ENCODE measurements at places on chromosomes 5 and 9.

GRCh38 chr9:17116400-17116837, 18.4 kb upstream of the CNTLN start:
- no peak for DNase-seq

DNA sequence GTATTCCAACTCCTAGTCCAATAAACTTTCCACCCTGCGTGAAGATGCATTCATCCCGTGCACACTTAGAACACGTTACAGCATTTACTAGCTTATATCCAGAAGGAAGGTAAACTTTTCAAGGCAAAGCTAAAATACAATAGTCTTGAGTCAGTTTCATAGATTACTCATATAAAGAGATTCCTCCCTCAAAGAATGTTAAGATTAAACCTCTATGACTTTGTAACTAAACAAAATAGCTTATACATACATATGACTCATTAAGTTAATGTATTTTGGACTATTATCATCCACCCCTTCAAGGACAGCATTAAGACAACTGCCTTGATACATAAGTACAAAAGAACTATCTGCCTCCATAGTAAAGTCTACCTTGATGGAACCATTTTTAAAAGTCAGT, 36.1 kb downstream of the TLE1 start:
- no peak for DNase-seq

- no peak for DNase-seq
These were observed 1121.6 kb downstream of the MAT2B start for GRCh38 chr5:164627021-164627420.

- DNase-seq: no peak
These were observed 340.7 kb downstream of the TLE4 start for GRCh38 chr9:79912318-79913070.

- DNase-seq: no peak
These were observed 8.8 kb downstream of the TENT4A start for GRCh38 chr5:6722015-6722414.

DNA sequence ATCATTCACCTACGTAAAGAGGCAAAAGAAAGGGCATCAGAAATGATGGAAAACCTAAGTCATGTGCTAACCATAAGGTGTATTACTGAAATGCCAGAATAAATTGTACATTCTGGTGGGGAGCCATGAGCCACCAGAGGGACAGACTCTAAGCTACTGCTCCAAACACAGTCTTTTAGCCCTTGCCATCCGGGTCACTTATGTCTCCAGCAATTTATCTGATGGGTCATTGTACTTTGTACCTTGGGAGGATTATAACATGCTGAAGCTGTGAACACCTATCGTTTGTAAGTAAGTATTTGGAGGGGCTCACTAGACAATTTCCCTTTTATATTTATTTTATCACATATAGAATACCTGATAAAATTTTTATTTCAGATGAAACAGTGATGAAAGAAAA, 495.1 kb downstream of the KIF4B start:
- no peak for DNase-seq

DNA sequence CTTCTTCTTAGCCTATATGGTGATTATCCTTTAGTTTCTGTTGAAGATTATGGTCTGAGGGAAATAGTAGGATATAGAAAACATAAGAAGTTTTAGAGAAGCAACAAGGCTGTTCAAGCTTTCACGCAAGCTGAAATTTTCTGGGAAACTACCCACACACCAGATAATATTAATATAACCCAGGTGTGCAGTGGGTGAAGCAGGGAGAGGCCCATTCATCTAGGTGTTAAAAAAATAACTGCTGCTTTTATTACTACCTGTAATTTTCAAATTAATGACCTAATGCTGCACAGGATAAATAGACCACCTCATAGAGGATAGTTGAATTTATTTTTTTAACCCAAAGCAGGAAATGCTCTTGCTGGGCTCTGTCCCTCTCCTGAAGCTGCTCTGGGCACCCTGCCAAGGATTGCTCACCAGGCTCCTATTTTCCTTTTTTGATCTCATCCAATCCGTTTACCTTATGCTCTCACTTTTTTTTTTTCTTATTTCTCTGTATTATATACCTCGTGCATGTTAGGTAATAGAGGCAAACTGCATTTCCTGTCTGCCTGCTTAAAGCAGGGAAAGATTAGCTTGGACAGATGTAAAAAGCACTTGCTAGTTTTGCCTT, 124.3 kb upstream of the SLC12A2 start:
- no peak for DNase-seq

DNA sequence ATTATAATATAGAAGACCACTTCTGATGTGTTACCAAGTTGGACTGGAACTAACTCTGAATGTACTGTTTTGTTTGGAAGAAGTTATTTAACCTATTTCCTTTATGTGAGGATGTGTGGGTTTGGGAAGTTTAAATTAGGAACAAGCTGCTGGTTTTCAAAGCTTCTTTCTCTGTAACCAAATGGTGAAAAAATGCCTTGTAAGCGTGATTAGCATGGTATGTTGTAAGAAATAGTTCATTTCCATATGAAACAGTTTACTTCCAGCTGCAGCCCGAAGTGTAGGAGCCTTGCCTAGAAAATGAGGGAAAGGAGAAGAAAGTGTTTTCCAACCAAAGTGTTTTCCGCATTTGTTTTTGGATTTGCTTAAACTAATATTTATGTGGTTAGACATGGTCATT, 36.0 kb downstream of the TTC1 start:
- DNase-seq: no peak

DNA sequence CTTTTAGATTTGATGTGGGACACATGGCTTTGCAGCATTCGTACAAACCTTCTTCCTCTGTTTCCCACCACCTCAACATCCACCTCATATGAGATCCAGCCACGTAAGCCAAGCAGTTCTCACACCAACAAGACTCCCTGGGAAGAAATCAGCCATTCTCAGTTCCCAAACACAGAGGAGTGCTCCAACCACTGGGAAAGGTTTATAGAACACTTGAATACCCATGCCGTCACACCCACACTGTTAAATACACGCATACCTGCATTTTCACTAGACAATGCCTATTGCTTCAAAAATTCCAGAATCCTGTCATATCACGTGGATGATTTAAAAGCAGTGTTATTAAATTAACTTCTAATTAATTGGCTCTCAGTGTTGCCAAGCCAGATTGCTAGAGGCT, 347.3 kb downstream of the ENC1 start:
- DNase-seq: no peak

DNA sequence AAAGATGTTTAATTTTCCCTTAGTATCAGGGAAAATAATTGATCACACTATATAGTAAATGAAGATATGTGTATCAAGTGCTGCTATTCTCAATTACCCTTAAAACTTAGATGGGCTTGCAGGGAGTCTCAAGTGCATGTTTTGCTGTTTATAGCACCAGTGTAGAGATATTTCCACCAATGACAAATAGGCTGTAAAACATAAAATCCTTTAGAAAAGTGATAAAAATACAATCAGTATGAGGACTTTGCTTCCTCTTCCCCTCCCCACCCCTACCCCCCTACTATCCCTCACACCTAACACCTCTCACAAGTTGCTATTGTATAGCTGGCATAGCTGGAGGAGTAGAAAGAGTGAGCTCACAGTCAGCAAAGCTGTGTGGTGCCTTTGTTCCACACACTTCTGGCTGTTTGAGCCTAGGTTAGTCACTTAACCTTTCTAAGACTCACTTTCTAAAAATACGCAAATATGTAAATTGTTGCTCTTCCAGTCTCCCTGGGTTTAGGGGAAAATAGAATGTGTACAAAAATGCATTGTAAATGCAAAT, 93.1 kb downstream of the PDE4D start:
- no peak for DNase-seq

GRCh38 chr5:76074487-76075065, 8.6 kb upstream of the SV2C start:
- DNase-seq: no peak

- DNase-seq: no peak
These were observed 758.5 kb upstream of the CTNND2 start for GRCh38 chr5:12662545-12663314.

DNA sequence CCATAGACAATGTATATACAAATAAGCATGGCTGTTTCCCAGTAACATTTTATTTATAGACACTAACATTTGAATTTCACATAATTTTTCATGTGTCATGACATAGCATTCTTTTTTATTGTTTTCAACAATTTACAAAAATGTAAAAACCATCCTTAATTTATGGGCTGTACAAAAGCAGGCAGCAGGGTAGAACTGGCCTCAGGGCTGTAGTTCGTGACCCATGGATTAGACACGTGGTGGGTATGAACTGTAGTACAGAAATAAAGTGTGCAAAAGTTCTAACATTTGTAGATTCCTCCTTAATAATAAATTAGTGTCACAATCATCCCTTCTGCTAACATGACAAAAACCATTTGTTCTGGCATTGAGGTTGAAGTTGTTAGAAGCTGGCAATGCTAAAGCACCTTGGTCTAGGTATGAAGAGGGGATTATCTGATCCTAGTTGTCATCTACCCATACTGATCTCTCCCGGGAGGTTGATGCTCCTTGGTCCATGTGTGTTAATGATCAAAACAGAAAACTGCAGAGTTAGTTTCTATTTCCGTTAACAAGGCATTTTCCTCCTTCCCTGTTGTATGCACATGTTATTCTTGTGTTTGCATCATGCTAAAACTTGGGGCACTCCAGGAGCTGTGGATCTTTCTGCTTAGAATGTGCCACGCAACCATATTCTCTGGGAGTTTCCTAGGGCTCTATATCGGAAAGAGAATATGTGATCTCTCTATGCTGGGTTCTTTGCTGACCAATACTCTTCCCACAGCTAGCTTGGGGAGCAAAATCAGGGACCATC, 917.6 kb downstream of the TLE1 start:
- no peak for DNase-seq

GRCh38 chr9:104817437-104817836, 53.5 kb downstream of the NIPSNAP3B start:
- no peak for DNase-seq

DNA sequence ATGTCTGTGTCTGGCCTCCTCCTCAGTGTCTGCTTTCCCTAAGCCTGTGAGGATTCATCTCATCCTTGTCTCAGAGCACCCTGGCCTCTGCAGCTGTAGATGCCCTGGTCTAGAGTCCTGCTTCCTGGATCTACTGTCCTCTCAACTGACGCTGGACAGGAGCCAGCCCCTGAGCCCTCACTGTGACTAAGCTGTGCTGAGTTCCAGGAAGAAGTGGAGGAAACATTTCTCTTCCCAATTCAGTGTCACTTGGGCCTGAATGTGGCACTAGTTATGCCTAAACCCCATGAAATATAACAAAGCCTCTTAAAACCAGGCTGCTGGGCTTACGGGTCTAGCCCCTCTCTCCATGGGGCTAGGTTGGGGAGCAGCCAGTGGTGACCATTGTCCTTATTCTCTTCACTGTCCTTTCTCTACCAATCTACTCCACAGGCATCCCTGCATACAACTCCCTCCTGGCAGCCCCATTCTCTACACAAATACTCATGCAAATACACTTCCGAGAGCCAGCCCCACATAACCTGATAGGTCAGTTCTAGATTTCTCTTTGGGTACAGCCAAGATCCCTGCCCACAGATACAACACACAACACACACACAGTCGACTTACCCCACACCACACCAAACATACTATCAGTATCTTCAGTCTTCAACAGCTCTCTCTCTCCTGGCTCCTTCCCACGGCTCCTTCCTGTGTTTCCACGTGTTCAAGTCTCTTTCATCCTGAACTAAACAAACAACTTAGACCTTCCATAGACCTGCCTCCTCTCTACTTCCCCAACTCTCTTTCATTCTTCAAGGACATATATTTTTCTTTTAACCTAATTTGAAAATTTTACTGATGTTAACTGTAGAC, 220.8 kb downstream of the SNX18 start:
- no peak for DNase-seq

DNA sequence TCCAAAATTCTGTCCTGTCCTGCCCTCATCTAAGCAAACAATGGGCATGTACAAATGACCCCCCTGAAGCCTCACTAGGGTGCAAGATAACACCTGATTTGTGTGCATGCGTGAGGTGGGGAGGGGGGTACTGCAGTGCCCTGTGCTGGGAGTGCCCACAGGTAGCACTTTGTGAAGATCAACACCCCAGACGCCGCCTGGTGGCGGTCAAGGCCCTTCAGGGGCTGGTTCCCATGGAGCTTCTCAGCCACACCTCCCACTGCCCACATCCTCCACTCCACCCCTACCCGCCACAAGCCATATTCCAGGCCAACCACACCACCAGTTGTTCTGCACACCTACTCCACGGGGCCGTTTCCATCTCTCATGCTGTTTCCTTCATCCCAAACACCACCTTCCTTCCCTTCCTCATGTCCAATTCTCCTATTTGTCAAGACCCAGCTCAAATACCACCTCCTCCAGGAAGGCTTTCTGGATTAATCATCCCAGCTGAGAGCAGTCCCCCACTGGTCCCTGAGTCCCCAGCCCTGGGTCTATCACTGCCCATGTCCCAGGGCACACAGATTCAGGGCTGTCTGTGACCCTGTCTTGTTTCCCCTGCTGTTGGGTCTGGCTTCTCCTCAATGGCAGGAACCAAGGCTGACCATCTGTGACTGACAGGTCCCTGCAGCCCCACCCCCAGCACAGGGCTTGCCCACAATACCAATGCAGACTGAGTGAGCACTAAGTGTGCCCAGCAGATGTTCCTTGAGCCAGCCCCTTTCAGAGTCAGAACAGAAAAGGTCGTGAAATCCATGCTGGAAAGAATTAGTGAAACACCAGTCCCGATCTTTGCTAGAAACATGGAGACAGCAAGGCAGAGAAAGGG, 178.4 kb downstream of the PAX5 start:
- peak; percentile 2 for DNase-seq

- DNase-seq: no peak
These were observed 92.2 kb downstream of the ADAMTSL1 start for GRCh38 chr9:18566121-18566520.

DNA sequence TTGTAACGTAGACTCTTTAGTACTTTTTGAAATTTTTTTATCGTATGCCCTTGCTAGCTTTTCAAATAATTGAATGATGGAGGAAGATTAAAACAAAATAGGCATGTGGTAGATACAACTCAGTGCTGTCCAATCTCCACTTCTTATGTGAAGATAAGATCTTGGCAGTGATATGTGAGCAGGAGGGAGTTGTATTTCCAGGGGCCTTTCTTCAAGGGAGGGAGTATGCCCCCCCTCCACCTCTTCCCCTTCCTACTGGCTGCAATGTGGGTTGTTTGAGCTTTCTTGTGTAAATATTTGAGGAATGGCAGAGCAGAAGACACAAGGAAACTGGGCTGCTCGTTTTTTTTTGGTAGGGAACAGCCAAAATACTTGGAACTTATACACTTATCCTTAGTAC, 374.9 kb downstream of the PSAT1 start:
- DNase-seq: no peak

DNA sequence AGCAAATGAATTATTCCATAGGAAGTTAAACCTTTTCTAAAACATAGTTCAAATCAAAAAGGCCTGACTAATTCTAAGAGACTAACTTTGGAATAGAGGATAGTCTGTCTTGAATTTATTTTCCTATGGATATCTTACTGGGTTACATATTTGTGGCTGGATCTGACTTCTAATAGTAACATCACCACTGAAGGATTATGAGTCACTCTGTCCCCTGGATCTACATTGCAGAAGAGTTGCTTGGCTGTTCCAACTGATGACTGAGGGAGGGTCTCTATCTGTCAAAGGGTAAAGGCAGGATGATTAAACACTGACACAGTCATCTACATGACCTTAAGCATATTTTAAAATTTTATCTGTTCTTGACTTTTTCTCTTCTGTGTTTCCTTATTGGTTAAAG, 119.6 kb upstream of the FST start:
- DNase-seq: no peak
